ENCODE measurements at places on chromosomes 13 and 19. TPM values are rescaled to one million over a fixed set of nuclear protein-coding genes. Genes with fewer than 3 reads are reported as not detected.

The MYPOP gene
- 8.5 TPM for total RNA-seq

The MTUS2 gene
- total RNA-seq: not detected

The PLVAP gene
- total RNA-seq: not detected

The OR7A5 gene
- total RNA-seq: not detected

The FFAR1 gene
- total RNA-seq: not detected

The SLC35E1 gene
- total RNA-seq: 20.3 TPM

The CPB2 gene
- total RNA-seq: not detected
